PC-3 (cell line): ENCODE measurements at places on chromosomes 1 and 21. TPM values are rescaled to one million over a fixed set of nuclear protein-coding genes. Genes with fewer than 3 reads are reported as not detected.

DNA sequence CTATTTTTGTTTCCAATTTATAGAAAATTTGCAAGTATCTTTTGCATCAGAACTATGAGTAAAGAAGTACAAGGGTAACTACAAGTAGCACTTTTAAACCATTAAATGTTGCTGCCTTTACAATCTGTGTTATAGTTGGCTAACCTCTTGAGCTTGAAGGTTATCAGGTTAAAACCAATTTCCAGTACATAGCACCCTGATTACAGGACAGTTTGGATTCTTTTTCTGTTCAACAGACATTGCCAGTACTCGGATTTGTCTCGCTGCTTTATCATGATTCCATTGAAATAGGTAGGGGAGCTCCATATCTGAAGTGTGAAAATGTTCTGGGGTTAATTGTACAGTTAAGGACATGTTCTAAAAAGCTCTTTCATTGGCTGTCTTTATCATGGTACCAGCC is 40.0 kb downstream of the MIA3 start:
- no peak for DNase-seq

Gene OR6P1
- total RNA-seq = not detected in 2 replicates

- DNase-seq = no peak
Observed at GRCh38 chr1:100627936-100628335, 90.0 kb downstream of the GPR88 start.

Gene CLCA4
- not detected in 2 replicates for total RNA-seq

Gene FMO4
- 0.23 and 0.98 TPM in 2 replicates for total RNA-seq

Gene RPL22
- total RNA-seq = 283 and 297 TPM in 2 replicates

DNA sequence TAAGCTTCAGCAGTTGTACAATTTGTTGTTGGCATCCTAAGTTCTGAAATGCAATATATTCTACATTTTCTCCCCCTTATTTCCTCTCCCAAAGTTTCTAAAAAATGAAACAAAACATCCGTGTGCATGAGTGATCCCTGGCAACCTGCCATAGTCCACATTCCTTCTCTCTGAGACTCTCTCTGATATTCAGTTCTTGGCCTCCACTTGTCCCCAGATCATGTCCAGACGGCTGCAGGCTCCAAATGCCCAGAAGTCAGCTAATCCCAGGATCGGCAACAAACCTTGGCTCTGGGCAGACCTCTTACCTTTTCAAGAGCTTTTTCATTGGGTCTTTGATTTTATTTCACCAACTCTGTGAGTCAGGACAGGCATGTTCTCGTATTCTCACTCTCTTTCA is 187.8 kb downstream of the ETS2 start:
- DNase-seq = peak; percentile 94

DNA sequence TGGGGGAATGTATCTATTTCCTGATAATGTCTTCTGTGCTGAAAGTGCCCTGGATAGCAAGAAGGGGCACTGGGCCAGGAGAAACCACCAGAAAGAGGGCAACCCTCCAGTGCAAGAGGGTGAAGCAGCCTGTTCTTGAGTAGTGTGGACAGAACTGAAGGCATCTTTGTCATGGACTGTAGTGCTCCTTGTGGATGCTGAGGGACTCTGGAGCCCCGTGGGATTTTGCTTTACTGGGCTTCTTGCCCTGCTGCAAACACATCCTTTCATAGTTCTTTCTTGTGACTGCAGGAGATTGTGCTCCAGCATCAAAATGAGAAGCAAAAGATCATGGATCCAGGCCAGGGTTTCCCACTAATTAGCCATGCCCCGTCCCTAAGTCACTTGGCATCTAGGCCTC is 300.6 kb downstream of the ZNF326 start:
- no peak for DNase-seq

Gene LRRC41
- total RNA-seq = 52.7 TPM in 2 replicates

DNA sequence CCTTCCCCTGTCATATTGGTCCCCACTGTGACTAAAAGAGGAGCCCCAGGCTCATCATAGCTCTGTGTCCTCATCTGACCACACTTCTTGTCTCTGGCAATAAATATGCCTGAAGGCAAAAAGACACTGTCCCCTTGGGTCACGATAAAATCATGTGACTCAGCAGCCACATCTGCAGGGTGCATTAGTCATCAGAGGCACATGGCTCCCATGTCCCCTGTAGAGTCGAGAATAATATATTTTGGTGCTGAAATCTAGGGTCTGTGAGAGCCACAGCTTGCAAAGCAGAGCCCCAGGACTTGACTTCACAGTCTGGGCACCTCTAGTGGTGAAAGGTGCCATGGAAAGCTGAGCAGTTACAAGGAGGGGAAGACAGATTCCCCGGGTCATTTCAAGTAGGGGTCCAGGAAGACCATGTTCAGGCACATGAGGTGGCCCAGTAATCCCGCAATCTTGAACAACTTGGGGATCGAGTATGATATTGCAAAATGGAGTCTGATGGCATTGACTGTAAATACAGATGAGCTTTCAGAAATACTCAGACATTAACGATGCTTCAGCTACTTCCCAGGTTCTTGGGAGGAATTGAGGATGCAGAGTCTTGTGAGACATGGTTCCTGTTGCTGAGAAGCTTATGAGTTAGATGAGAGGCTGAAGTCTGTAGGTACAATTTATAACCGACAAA is 68.6 kb downstream of the SLC35F3 start:
- peak; percentile 91 for DNase-seq

DNA sequence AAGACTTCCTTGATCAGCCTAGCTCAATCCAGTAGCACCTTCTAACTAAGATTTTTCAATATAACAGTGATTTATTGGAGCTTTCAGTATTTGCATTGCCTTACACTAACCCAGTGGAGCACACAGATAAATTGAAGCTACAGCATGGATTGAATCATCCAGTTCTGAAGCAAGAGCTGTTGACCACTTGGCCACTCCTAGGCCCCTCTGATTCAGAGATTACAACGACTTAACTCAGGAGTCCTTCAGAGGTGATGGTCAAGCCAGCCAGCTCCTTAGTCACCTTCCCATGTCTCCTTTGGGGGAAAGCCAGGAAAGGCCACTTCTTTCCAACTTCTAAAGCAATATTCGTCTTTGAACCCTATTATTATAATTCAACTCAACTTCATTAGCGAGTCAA is 151.8 kb downstream of the TENT5C start:
- DNase-seq = peak; percentile 53

Gene LEPR
- 0.46 TPM in 1 of 2 replicates, not detected in the other for total RNA-seq

Gene THAP3
- total RNA-seq = 42.4 and 54.6 TPM in 2 replicates

Gene HMCN1
- total RNA-seq = 0.66 and 3.3 TPM in 2 replicates

Gene S100A8
- 0.29 TPM in 1 of 2 replicates, not detected in the other for total RNA-seq

Gene LMX1A
- not detected in 2 replicates for total RNA-seq

Gene ZNF593
- 155 and 165 TPM in 2 replicates for total RNA-seq

Gene ZNF691
- total RNA-seq = 4.3 and 7.4 TPM in 2 replicates

GRCh38 chr1:145871994-145872924 is 13.4 kb upstream of the PIAS3 start:
- DNase-seq = no peak

DNA sequence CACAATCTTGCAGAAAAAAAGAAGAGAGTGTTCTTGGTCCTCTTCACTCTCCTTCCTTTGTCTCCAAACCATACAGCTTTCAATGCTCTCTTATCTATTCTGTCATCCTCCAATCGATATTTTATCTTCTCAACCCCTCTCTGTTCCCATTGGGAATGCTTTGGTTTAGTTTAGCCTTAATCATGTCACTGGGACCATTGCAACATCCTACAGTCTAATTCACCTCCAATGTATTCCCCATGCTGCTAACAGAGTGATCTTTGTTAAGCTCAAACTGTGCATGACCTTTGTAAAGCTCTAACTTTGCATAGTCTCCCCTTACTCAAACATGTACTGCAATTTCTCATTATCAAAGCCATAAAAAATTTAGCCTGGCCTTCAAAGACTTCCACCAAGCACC is 2.9 kb downstream of the MPL start:
- no peak for DNase-seq

- no peak for DNase-seq
Observed at GRCh38 chr21:37043818-37044217, 29.1 kb downstream of the PIGP start.

Gene CYP4A11
- not detected in 2 replicates for total RNA-seq

DNA sequence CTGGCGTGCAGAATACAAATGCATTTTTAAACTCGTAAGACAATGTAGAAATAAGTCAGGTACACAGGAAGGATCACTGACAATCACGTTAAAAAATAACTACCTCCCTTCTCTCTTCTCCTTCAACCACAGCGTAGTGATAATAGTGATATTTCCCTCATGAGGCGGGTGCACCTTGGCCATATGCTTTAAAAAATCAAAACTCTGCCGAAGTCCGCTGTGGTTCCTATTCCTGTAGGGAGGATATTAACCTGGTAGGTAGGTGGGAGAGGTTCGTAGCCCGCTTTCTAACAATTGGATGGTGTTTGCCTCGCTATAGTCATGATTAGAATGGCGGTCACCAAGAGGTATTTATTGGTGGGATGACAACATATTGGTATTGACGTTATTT is 732 bp downstream of the GREM2 start:
- DNase-seq = no peak

DNA sequence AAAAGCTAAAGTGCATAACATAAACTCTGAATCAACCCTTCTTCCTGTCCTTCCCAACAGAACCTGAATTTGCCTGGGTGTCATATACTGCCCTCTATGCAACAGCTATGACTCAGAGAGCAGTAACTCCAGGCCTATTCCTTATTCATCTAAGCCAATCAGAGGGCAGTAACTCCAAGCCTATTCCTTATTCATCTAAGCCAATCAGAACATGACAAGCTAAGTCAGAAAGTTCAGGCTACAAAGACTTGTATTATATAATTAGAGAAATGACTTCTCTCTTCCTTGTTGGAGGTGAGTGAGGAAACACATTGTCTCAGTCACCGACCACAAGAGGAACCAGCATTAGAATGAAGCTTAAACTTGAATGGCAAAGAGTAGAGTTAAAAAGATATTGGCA is 26.2 kb upstream of the TADA1 start:
- DNase-seq = peak; percentile 74

GRCh38 chr21:44390886-44391285 is 37.5 kb downstream of the TRPM2 start:
- DNase-seq = no peak

Gene BCL2L15
- 0.29 TPM in 1 of 2 replicates, not detected in the other for total RNA-seq

- no peak for DNase-seq
Observed at GRCh38 chr1:39711966-39712340, 20.7 kb upstream of the HPCAL4 start.

Gene ARHGAP30
- total RNA-seq = 0.12 and 0.55 TPM in 2 replicates

GRCh38 chr1:63883494-63884235 is 109.8 kb downstream of the ROR1 start:
- peak; percentile 33 for DNase-seq

- DNase-seq = no peak
Observed at GRCh38 chr1:22838965-22839364, 128.3 kb downstream of the EPHB2 start.

Gene SLC25A34
- total RNA-seq = 0.44 and 2.6 TPM in 2 replicates

Gene SLAMF7
- 0.15 and 0.46 TPM in 2 replicates for total RNA-seq

GRCh38 chr1:51910221-51911000 is 31.9 kb upstream of the NRDC start:
- DNase-seq = no peak

Gene SLC16A4
- 0.22 and 0.29 TPM in 2 replicates for total RNA-seq

DNA sequence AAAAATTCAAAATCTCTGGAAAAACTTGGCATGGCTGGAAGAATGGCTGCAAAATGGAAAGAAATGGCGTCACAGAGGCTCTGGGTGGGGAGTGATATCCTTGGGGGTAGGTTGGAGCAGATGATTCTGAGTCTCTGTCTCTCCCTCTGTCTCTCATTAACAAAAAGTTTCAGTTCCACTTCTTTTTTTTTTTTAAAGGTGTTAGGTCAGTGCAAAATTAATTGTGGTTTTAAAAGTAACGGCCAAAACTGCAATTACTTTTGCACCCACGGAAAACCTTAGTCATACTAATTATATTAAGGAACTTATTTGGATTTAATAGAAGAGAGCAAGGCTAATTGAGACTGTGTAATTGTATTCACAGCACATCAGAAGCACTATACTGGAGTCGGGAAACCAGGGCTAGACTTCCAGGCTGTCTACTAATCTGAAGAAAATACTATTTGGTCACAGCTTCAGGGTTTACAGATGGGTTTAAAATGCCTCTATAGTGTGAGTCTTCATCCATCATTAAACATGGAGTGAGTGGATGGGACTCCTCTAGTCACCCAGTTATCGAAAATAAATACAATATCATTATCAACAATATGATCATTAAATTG is 289.1 kb upstream of the PLD5 start:
- no peak for DNase-seq

- DNase-seq = no peak
Observed at GRCh38 chr1:227006226-227006796, 66.2 kb downstream of the COQ8A start.

DNA sequence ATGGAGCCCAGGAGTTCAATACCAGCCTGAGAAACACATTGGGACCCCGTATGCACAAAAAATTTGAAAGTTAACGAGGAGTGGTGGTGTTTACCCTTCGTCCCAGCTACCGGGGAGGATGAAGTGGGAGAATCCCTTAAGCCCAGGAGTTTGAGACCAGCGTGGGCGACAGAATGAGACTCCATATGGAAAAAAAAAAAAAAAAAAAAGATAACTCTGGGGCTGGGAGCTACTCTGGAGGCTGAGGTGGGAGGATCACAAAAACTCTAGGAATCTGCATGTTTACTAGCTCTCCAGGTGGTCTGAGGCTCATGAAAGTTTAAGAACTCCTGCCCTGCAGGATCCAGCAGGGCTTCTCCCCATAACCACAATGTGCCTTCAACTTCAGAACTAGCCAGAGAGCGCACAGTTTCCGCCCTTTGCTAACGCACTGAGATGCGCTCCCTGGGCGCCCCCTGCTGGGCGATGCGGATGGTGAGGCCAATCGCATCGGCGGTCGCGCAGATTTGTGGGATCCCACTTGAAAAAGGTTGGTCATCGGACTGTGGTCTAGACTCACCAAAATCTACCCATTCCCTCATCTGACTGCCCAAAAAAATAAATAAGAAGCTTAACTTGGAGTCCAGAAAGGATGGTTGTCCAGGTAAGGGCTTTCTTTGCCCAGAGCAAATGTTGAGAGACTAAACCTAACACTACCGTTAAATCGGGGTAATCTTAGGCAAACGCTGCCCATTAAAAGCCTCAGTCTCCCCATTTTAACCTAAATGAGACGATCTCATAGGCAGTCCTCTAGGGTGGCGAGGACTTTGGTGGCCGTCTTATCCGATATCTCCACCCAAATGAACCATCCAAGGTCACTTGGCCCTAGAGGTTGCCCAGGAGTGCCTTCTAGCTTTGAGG is 8.8 kb downstream of the ZNF683 start:
- DNase-seq = peak; percentile 80
